ENCODE measurements at places on chromosomes 13 and 19.

DNA sequence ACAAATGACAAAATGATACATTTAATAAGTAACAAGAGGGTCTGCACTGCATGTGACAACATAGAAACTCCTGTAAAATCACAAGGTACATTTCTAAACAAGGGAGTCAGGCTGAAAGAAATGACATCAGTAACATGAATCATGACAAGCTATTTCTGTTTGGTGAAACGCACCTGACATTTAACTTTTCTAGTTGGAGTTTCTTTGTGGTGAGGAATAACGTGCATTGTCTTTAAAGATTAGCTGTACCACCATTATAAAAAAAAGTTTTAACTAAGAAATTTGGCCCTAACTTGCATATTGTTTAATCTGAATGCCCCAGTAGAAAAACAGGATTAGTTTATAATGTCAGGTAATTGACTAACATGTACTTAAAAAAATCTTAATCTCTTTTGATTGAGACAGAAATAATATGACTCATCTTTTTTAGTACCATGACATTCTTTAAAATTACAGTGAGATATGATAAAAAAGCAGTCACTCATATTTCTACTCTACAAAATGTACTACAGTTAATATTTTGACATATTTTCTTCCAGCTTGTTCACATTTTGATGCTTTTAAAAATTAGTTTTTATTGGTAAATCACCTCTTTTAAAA is 418.2 kb downstream of the KLF12 start:
- no peak for DNase-seq
- no peaks in the 10 kb centered on the region for H3K27me3 ChIP-seq
- peaks cover 22% of the 10 kb centered on the region for H3K36me3 ChIP-seq

- H3K27me3 ChIP-seq: no peaks in the 10 kb centered on the region
- H3K4me1 ChIP-seq: peaks cover 17% of the 10 kb centered on the region
- H3K27ac ChIP-seq: no peak overlapping the region
These were observed 418.9 kb downstream of the COG6 start for GRCh38 chr13:40074338-40074737.

GRCh38 chr13:53064731-53065130 is 36.1 kb downstream of the OLFM4 start:
- H3K4me1 ChIP-seq: no peaks in the 10 kb centered on the region
- peaks cover 2% of the 10 kb centered on the region for H3K27me3 ChIP-seq
- H3K36me3 ChIP-seq: no peaks in the 10 kb centered on the region
- DNase-seq: no peak
- no peak overlapping the region for H3K27ac ChIP-seq
- H3K4me3 ChIP-seq: no peak overlapping the region

- H3K27ac ChIP-seq: no peak overlapping the region
- H3K27me3 ChIP-seq: no peaks in the 10 kb centered on the region
- peaks cover 20% of the 10 kb centered on the region for H3K36me3 ChIP-seq
- H3K4me1 ChIP-seq: no peaks in the 10 kb centered on the region
- DNase-seq: no peak
These were observed 124.1 kb downstream of the DPF1 start for GRCh38 chr19:38099966-38100365.

DNA sequence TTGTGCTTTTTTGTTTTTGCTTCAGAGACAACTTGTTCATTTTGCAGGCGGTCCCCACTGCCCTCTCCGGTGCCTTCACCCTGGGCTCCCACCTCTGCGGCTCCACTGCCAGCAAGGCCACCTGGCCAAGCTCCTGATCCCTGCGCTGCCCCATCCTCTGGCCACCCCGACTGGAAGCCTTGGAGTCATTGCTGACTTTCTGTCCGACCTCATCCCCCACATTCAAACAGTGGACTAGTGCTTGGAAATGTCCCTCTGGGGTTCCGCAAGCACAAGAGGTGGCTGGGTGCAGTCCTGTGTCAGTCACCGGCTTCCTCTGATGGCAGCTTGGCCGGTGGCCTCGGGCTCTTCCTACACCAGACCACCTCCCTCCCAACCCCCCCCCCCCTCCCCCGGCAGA is 17.0 kb downstream of the IL17D start:
- DNase-seq: no peak
- no peaks in the 10 kb centered on the region for H3K36me3 ChIP-seq
- H3K27ac ChIP-seq: no peak overlapping the region
- H3K4me3 ChIP-seq: no peak overlapping the region
- H3K27me3 ChIP-seq: peaks cover 17% of the 10 kb centered on the region

DNA sequence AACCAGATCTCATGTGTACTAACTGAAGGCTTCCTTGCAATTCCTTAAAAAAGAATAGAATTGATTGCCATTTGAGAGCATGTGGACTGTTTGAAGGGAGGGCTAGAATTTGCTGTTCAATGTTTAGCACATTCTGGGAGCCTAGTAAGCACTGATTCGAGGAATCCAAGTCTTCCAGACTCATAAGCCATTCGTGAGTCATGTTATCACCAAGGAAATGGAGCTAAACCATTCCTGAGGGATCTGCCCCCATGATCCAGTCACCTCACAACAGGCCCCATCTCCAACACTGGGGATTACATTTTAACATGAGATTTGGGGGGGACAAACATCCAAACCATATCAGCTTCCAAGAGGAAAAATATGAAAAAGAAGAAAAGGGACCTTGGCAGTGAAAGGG is 276.4 kb downstream of the KCNRG start:
- peaks cover 3% of the 10 kb centered on the region for H3K4me1 ChIP-seq
- DNase-seq: no peak
- H3K36me3 ChIP-seq: no peaks in the 10 kb centered on the region
- no peak overlapping the region for H3K27ac ChIP-seq
- H3K27me3 ChIP-seq: no peaks in the 10 kb centered on the region
- H3K4me3 ChIP-seq: no peak overlapping the region

DNA sequence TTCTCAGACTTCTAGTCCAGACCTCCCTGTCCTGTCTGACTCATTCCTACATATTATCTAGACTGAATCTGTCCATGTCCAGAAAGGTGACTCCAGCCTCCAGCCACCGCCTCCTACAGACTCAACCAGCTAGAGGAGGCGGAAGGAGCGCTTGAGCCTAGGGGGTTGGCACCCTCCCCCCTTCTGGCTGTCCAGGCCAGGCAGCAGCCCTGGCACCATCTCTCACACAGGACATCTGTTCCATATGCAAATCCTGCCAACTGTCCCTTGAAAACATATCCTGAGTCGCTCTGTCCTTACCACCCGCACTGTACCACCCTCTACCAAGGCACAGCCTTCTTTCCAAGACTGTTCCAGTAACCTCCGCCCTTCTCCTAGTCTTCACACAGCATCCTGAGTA is 150.7 kb upstream of the WASF3 start:
- H3K27ac ChIP-seq: no peak overlapping the region
- no peak for DNase-seq
- H3K4me3 ChIP-seq: no peak overlapping the region
- H3K36me3 ChIP-seq: peaks cover 20% of the 10 kb centered on the region

- DNase-seq: no peak
- H3K27ac ChIP-seq: no peak overlapping the region
- no peaks in the 10 kb centered on the region for H3K4me1 ChIP-seq
These were observed 175.6 kb upstream of the SLITRK6 start for GRCh38 chr13:85974608-85975366.

DNA sequence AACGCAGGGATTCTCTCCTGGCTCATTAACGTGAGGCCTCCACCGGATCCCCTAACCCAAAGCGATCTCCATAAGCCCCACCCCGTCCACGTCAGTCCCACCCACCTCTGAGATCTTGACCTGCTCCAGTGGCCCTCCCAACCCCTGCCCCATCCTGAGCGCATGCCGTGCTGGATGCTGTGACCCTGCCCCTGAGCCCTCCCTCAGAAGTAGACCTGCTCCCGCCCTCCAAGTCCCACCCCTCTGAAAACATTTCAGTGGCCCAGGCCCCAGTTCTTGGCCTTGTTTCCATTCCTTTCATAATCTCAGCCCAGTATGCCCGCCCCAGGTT is 19.9 kb downstream of the LMTK3 start:
- H3K4me1 ChIP-seq: peaks cover 26% of the 10 kb centered on the region
- peak overlapping the region; percentile 36 for H3K4me3 ChIP-seq
- no peak for DNase-seq
- peaks cover 31% of the 10 kb centered on the region for H3K27me3 ChIP-seq
- H3K36me3 ChIP-seq: no peaks in the 10 kb centered on the region

- no peak overlapping the region for H3K27ac ChIP-seq
- DNase-seq: no peak
- no peak overlapping the region for H3K4me3 ChIP-seq
- no peaks in the 10 kb centered on the region for H3K4me1 ChIP-seq
These were observed 388.9 kb upstream of the KLF12 start for GRCh38 chr13:74523057-74523456.

DNA sequence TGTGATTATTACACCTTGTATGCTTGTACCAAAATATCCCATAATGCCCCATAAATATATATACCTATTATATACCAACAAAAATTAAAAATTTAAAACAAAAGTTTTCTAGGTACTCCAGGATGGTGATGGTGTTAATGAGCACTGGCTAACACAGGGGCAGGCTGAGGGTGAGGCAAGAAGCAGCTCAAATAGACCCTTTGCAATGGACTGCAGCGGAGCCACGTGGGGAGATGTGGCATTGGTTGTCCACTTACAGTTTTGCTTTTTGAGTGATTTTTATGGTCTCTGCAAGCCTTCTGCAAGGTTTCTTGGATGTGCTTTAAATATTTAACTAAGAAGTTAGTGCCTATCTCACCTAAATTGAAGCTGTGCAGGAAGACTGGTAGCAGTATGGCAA is 132.9 kb downstream of the RAP2A start:
- peaks cover 17% of the 10 kb centered on the region for H3K27me3 ChIP-seq
- DNase-seq: no peak
- no peaks in the 10 kb centered on the region for H3K4me1 ChIP-seq
- H3K36me3 ChIP-seq: no peaks in the 10 kb centered on the region
- H3K4me3 ChIP-seq: no peak overlapping the region
- H3K27ac ChIP-seq: no peak overlapping the region

DNA sequence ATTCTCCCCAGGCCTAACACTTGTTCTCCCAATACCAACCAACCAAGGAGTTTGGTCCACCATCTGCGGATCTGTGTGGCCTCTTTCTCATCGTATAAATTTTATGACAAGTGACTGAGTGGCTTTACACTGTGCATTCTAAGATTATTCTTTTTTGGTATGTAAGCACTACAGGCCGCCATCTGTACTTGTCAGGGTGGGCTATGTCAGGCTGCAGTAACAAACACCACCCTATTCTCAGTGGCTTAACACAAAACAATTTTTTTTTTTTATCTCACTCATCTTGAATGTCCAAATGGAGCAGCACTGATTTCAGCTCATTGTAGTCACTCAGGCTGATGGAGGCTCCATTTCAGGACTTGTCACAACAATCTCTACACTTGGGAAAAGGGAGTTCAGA is 412.7 kb upstream of the MIR17HG start:
- H3K36me3 ChIP-seq: no peaks in the 10 kb centered on the region
- H3K27ac ChIP-seq: no peak overlapping the region
- H3K4me3 ChIP-seq: no peak overlapping the region

- no peak overlapping the region for H3K4me3 ChIP-seq
- no peaks in the 10 kb centered on the region for H3K27me3 ChIP-seq
- H3K27ac ChIP-seq: no peak overlapping the region
- H3K36me3 ChIP-seq: peaks cover 7% of the 10 kb centered on the region
These were observed 62.5 kb downstream of the TUBGCP3 start for GRCh38 chr13:112525356-112525945.

- H3K4me1 ChIP-seq: peaks cover 27% of the 10 kb centered on the region
- peak overlapping the region; percentile 88 for H3K4me3 ChIP-seq
- H3K27ac ChIP-seq: peak overlapping the region; percentile 94
These were observed 5.0 kb upstream of the MTIF3 start for GRCh38 chr13:27455331-27455855.

DNA sequence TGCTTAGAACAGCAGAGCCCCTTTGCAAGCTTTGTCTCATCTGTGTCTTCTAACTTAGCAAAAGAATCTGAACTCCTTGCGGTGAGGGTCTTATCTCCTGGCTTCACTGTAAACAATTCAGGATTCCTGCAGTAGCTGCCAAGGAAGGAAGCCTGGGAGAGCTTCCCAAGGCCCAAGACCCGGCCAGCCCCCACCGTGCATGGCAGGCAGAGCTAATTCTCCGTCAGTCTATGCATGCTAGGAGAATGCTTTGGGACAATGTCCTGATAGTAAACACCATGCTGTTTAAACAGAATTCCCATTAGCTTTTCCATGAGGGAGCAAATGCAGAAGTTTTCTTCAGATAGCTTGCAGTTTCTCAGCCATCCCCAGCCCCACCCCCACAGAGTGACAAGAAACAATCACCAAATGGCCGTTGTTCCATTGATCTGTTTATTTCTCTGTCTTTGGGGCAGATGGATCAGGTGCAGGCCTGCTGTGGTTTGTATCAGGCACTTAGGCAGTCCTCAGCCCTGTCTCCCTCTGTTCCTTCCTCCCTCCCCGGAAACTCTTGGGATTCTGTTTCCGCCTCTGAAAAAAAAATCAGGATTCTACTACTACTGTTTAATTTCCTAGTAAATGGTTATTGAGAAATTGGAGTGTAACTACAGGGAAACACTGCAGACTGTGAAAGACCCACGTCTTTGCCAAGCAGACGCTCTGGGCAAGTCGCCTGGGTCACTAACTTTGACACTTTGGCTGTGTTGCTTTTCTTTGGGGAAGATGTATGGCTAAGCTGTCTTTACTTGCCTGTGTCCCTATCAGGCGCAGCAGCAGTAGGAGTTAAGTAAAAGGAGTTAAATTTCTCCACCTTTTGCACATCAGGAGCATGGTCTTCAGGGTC is 40.7 kb upstream of the SPATA13 start:
- H3K27me3 ChIP-seq: peaks cover 16% of the 10 kb centered on the region
- H3K4me1 ChIP-seq: peaks cover 13% of the 10 kb centered on the region
- no peak overlapping the region for H3K4me3 ChIP-seq
- H3K36me3 ChIP-seq: no peaks in the 10 kb centered on the region
- no peak overlapping the region for H3K27ac ChIP-seq
